Activated CD8-positive, alpha-beta memory T cell treated with anti-CD3 and anti-CD28 coated beads for 4 hours (primary cell): ENCODE measurements at places on chromosomes 2 and 18.

DNA sequence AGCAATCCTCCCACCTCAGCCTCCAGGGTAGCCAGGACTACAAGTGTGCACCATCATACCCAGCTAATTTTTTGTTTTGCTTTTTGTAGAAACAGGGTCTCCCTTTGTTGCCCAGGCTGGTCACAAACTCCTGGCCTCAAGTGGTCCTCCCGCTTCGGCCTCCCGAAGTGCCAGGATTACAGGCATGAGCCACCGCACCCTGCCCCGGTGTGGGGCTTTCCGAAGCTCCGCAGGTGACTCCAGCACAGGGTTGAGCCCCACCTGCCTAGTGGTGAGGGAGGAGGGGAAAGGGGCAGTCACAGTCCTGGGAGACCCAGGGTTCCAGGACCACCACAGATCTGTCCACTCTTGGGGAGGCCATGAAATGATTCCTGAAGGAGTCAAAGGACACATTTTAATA lies 5.2 kb downstream of the PRLH start:
- no peak for DNase-seq

GRCh38 chr18:33837191-33837590 lies 259.2 kb downstream of the ASXL3 start:
- no peak for DNase-seq

GRCh38 chr18:69734536-69734935 lies 213.1 kb downstream of the CD226 start:
- no peak for DNase-seq

DNA sequence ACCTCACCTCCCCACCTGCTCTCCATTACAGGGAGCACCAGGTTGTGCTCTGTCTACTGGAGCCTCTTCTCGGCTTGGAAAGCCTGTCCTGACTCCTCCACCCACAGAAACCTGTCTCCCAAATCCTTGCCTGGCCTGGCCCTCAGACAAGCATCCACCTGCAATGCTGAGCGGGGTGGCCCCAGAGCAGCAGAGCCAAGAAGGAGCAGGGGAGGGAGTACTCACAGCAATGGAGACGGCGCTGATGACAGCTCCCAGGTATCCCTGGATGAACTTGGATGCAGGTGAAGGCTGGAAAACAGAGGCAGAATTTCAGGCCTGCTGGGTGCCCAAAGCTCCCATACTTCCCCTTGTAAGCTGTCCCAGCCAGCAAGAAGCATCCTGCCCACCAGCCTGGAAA lies 72.8 kb downstream of the SFXN5 start:
- DNase-seq = no peak

DNA sequence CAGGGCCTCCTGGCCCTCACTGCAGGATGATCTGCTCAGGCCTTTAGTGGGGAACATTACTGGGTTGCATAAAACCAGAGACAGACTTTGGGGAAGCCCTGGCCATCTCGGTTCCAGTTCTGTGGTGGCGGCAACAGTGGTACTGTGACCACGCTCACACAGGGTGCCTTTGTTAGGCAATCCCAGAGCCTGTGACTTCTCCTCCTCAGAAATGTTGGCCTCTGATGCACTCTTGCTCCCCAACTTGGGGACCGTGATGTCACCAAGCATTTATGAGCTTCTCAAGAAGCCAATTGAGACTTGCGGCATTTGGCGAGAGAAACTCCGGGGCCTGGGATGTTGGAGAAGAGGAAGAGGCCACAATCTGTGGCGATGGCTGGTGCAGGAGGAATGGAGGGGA lies 80.9 kb upstream of the PKDCC start:
- no peak for DNase-seq

- DNase-seq = no peak
Measured at GRCh38 chr2:120476141-120476540, 130.2 kb downstream of the INHBB start.

- no peak for DNase-seq
Measured at GRCh38 chr2:120771111-120771780, 35.6 kb downstream of the GLI2 start.

DNA sequence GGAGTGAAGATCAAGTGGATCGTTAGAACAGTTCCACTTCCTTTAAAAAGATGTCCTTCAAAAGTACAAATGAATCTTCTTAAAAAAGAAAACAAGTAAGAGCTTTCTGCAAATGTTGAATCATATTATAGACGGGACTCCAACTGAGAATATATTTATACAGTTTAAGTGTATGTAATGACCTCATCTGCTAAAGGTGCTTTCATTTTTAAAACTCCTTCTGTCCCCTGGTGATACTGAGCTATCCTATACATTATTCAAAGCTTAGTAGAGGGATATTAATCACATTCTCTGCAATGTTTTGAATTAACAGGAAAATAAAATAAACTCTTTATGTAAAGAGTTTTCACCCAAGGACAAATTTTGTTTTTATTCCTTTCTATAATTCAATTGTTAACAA lies 420.7 kb upstream of the SLC8A1 start:
- no peak for DNase-seq

GRCh38 chr18:9104244-9104901 lies 1.9 kb downstream of the NDUFV2 start:
- DNase-seq = no peak

DNA sequence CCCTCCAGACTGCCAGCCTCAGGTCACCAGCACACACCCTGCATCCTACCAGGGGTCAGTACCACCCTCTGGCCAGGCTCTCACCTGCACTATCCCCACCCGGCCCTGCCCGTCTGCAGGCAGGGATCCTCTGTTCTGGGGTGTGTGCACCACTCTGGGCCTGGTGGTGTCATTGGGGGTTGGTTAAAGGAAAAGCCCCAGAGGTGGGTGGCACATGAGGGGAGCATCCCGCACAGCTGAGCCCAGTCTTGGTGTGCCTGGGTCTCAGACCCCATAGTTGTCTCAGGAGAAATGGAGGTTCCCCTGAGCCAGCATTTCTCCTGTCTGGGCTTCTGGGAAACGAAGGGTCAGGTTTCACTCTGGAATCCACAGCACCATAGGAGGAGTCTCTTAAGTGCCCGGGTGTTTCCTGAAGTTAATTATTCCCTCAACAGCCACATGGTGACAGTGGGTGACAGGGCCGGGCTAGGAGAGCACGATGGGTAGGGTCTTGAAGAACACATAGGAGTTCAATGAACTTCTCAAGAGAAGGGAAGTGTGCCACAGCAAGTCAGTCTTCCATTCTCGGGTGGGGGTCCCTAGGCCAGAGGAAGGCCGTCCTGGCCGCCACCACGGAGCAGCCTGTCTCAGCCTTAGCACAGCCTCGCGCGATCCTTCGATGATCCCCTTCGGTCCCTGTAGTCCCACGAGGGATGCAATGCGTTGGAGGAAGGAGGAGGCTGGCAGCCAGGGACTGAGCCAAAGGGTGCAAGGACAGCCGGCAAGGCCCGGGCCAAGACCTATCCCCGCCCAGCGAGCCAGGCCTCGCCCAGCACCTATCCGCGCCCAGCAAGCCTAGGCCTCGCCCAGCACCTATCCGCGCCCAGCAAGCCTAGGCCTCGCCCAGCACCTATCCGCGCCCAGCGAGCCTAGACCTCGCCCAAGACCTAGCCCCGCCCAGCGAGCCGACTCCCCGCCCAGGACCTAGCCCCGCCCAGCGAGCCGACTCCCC lies 1.1 kb upstream of the FARP2 start:
- DNase-seq = peak; percentile 50
